AG08396 (cell line): ENCODE measurements at places on chromosomes 1 and 21.

GRCh38 chr1:184840596-184840995 lies 85.9 kb upstream of the EDEM3 start:
- DNase-seq = no peak

DNA sequence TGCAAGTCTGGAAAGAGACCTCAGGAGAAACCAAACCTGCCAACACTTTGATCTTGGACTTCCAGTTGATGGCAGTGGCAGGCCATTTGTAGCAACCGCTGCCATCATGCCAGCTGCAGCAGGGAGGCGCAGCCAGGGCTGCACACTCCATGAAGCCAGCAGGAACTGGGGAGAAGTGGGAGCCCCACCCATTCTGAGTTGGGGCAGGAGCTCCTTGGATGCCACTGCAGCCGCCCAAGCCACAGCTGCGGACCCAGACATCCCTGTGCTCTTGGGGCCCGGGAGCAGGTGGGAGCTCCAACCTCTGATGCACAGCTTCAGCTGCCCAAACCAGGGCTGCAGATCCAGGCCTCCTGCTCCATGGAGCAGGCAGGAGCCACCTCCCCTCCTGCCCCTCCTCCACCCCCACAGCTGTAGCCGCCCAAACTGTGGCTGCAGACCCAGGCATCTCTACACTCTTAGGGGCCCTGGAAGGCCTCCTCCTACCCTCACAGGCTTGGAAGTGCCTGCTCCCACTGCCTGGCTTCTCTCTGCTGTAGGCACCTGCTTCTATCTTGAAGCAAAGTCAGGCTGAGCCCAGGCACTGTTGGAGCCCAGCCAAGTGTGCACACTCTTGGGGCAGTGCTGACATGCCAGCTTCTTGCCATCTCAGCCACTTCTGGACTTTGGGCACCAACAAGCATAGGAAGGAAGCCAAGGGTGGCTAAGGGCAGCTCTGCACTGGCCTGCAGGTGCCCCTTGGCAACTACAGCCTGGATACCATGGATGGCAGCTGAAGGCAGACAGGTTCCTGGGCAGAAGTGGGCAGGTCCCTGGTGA lies 20.0 kb upstream of the DISP1 start:
- no peak for DNase-seq

GRCh38 chr1:154860156-154860870 lies 9.8 kb downstream of the KCNN3 start:
- DNase-seq = no peak

GRCh38 chr1:1832166-1832565 lies 53.9 kb upstream of the NADK start:
- DNase-seq = no peak

DNA sequence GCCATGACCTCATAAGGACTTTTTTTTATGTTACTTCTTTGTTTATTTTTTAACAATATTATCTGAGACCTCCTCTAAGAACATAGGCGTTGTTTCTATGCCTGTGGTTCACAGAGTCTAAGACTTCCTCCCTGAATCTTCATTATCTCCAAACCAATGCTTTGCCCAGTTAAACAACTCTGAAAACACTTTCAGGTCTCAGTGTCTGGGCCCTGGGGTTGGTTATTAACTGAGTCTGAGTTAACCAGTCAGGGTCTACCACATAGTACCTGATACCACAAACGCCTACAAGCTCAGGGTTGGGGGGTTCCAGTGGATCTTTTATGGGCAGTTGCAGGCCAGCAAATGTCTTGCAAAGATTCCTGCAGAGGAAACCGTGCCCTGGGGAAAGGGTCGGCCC lies 138.2 kb downstream of the AJAP1 start:
- no peak for DNase-seq
